Activated naive CD4-positive, alpha-beta T cell treated with anti-CD3 and anti-CD28 coated beads for 36 hours (primary cell): ENCODE measurements at places on chromosomes 16 and 17.

GRCh38 chr16:626787-627453 is 3.9 kb upstream of the WFIKKN1 start:
- DNase-seq = no peak

DNA sequence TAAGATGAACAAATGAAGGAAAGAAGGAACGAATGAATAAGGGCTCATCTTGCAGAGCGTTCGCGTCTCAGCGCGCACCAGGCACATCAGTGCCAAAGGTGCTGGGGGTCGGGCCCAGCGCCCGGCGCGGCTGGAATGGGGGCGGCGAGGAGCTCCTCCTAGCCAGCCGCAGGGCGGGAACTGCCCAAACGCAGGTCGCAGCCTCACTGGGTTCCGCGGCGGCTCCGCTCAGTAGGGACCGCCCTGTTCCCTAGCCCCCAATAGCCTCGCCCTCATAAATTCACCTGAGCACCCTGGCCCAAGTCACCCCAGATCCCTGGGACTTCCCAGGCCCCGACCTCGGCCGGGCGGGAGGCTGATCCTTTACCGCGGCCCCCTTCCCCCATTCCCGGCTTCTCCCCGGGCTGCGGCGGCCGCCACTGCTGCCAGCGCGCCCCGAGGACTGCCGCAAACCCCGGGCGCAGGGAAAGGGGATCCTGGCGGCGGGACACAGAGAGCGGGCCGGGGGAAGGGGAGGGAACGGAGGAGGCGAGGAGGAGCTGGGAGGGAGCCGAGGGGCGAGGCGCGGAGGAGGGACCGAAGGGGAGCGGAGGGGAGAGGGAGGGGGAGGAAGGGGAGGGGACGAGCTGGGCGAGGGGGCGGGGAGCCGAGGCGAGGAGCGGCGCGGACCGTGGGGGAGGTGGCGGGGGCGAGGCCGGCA is 377 bp upstream of the CRHR1 start:
- peak; percentile 9 for DNase-seq

GRCh38 chr16:81700071-81700779 is 78.9 kb upstream of the PLCG2 start:
- no peak for DNase-seq

- DNase-seq = no peak
These were observed 1.1 kb upstream of the NME2 start for GRCh38 chr17:51164911-51165679.

GRCh38 chr17:64335486-64335885 is 55.2 kb downstream of the PECAM1 start:
- DNase-seq = no peak
